ENCODE measurements at places on chromosomes 1 and 21.

DNA sequence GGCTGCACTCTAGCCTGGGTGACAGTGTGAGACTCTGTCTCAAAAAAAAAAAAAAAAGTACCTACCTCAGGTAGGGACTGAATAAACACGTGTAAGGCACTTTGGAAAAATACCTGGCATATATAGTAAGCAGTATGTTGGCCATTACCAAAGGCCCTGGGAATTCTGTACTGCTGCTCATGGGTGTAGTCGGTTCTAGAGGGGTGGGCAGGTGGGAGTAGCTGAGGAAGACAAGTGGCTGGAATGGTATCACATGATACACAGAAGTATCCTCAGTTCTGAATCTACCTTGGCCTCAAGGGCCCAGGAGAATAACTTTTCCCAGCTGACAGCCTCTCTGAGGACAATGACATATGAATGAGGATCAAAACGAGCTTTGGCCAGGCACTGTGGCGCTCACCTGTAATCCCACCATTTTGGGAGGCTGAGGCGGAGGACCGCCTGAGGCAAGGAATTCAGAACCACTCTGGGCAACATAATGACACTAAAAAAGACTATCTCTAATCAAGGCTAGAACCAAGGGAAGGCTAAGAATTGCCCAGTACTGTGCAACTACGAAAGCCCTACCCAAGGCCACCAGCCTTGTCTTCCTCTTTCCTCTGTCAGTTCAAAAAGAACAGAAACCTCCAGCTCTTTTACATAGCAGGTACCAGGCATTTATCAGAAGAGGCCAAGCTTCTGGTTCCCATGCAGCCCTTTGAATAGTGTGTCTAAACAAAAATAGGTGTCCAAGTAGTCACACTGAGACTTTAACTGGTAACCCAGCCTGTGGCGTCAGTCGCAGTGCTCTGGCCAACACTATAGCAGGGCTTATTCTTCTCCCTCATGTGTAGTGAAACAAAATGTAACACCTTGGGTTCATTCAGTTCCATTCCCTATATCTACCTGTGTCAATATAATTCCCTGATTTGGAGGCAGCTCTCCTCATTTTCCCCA is 10.2 kb downstream of the MMACHC start:
- DNase-seq, result no peak

DNA sequence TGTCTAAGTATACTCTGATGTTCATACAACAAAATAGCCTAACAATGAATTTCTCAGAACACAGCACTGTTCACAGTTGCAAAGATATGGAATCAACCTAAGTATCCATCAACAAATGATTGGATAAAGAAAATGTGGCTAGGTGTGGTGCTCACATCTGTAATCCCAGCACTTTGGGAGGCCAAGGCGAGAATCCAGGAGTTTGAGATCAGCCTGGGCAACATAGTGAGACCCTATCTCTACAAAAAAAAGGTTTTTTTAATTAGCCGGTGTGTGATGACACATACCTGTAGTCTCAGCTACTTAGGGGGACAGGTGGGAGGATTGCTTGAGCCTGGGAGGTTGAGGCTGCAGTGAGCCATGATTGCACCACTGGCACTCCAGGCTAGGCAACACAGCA is 10.7 kb downstream of the IFNAR2 start:
- no peak for DNase-seq

DNA sequence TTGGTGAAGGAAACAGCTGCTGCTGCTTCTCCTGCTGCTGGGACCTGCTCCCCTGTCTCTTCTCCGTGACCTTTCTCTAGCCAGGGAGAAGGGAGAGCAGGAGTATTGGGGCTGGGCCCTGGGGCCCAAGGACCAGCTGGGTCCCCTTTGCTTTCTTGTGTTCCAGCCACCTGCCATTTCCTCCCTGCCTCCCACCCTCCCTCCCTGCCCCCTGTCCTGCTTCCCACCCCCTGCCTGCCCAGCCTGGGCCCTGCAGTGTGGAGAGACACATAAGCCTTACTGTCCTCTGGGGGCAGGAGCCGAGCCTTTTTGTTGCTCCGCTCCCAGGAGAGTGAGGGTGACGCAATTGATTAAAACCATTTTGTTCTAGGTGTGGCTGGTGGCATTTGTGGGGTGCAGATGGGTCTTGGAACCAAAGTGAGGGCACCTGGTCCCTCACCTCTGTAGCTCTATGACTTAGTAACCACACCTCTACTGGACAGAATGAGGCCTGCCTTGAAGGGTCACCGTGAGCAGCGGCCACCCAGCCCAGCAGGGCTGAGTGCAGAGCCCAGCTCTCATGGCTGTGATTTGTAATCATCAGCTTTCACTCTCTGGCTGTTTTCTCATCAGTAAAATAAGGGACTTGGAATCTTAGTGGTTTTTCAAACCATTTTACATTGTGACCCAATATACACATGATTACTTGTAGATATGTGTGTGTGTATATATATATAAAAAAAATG is 13.9 kb upstream of the TMEM222 start:
- DNase-seq, result peak; percentile 46

- DNase-seq, result no peak
These were observed 124.5 kb downstream of the IGSF21 start for GRCh38 chr1:18232052-18232451.

GRCh38 chr21:14675774-14676530 is 129.8 kb upstream of the SAMSN1 start:
- no peak for DNase-seq

- no peak for DNase-seq
These were observed 3.6 kb downstream of the SLC16A4 start for GRCh38 chr1:110387048-110387754.

DNA sequence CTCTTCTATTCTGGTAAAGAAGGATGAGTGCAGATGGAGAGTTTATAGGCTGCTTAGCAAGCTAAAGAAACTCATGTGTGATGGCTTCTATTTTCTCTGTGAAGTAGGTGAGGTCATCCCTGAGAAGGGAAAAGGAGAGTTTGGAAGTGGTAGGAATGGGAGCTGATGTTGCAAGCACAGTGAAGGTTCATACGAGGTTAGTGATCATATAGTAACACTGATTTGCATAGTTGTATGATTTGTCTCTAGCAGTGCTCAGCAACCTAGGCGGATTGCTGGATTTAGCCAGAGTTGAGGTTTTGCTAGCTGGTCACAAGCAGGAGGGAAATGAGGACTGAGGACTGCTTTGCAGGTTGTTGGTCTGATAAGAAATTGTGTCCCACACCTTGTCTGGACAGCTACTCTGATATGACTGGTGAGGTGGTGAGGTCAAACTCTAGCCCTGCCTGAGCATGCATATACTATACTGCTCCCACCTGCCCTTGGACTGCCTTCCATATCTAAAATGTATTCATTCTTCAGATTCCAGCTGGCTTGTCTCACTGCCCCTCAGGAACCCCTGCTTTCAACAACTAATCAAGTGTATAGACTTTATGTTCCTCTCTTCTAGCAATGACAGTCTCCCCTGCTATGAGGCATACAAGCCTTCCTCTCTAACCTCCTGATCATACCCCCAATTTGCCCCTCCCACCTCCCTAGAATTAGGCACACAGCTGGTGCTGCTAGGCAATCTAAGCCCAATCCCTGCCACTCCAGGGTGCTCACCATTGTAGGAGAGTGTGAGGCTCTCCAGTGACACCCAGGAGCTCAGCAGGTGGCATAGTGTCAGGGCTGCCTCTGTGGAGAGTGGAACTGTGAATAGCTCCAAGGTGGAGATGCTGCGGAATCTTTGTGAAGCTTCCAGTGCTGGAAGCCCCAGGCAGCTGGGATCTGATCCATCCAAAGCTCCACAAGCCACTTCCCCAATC is 18.5 kb downstream of the LRRC41 start:
- no peak for DNase-seq

- no peak for DNase-seq
These were observed 84.7 kb downstream of the PDE9A start for GRCh38 chr21:42737951-42738590.

DNA sequence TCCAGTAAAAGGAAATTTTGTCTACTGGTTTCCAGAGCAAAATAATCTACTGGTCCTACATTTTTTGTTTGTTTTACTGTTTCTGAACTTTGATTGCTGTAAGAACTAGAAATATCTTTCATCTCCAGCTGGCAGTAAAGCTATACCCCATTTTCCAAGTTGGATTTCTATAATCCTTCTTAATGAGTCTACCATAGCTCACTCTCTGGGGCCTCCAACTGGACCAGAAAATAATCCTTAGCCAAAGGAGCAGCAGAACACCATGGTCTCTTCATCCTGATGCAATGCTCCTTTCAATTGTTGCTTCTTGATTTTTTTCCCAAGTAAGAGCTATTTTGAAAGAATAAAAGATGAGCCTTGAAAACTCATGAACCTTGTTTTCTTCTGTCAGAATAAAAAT is 110.0 kb upstream of the COL11A1 start:
- no peak for DNase-seq

- no peak for DNase-seq
These were observed 65.6 kb downstream of the ST3GAL3 start for GRCh38 chr1:43772978-43773377.

DNA sequence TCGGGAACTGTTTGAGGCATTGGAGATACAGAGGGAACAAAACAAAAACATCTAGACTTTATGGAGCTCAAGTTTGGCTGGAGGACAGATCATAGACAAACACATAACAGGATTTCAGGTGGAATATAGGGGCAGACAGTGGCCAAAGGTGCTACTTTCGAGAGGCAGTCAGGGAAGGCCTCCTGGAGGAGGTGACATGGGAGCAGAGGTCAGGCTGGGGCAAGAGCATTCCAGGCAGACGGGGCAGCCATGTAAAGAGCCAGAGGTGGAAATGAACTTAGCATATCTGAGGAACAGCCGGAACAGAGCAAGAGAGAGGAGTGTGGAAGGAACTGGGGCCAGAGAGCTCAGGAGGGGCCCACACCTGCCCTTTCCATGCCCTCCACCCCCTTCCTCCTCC is 122.3 kb downstream of the DMRTB1 start:
- DNase-seq, result peak; percentile 3

DNA sequence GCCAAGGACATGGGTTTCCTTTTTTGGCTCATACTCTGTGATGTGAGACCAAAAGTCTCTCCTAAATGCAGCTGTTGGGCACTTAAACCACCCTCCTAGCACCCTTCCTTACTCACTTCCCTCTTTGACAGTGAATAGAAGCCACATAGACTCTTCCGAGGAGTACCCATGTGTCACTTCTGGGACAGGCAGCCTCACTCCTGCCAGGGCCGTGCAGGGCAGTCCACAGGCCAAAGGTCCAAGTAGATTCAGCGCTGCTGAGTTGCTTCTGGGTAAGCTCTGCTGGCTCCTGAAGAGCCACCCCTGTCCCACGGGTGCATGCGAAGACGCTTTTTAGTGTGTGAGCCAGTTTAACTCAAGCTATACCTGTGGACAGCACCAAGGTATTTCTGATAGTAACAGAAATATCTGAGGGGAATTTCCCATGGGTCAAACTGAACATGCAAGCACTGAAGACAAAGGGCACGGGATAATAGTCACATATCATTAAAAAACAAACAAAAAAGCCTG is 36.8 kb upstream of the BMP8B start:
- DNase-seq, result no peak

- DNase-seq, result no peak
These were observed 2.0 kb downstream of the XKR8 start for GRCh38 chr1:27961646-27962221.

GRCh38 chr1:209884665-209885117 is 53.3 kb upstream of the SYT14 start:
- DNase-seq, result no peak

DNA sequence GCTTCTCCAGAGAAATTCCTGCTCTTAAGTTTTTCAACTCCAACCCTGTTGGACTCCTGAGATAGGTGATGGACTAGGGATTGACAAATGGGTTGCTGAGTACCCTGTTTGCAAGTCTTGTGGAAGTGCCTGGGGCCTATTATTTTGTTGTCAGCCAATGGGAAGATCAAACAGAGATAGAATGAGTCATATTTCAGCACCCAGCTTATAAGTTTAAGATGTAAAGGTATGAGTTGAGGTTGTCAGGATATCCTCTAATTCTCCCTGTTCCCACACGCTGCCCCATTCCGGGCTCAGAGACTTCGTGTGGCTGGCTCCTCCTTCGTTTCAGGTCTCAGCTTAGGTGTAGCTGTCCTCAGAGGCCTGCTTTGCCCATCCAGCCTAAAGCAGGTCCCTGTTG is 91.8 kb downstream of the CENPF start:
- no peak for DNase-seq

DNA sequence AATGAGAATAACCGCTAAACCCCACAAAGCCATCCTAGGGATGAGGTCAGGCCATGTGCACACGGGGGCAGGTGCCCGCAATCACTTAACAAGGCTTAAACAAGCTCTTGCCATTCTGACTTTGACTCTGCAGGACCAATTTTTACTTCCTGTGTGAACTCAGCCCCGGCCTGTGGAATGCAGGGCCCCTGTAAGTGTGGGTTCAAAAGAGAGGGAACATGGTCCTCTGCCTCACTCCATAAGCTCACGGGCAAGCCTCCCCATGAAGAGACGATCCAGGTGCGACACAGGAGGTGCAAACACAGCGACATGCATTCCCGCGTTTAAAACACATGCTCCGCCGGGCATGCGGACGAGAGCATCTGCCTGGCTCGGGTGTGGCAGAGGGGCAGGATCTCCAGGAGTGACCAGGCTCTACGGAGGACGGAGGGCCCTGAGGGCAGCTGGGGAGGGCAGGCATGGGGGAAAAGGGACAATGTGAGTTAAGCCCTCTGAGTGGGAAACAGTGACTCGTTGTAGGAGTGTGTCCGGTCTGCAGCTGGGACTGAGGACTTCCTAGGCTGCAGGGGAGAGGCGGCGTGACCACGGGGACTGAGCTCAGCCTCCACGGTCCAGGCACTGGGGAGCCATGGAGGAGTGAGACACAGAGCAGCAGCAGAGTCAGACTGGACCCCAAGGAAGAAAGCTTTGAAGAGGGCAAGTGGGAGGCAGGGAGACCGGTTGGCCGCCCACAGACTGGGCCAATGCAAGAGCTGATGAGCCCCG is 40.6 kb upstream of the AJAP1 start:
- no peak for DNase-seq

DNA sequence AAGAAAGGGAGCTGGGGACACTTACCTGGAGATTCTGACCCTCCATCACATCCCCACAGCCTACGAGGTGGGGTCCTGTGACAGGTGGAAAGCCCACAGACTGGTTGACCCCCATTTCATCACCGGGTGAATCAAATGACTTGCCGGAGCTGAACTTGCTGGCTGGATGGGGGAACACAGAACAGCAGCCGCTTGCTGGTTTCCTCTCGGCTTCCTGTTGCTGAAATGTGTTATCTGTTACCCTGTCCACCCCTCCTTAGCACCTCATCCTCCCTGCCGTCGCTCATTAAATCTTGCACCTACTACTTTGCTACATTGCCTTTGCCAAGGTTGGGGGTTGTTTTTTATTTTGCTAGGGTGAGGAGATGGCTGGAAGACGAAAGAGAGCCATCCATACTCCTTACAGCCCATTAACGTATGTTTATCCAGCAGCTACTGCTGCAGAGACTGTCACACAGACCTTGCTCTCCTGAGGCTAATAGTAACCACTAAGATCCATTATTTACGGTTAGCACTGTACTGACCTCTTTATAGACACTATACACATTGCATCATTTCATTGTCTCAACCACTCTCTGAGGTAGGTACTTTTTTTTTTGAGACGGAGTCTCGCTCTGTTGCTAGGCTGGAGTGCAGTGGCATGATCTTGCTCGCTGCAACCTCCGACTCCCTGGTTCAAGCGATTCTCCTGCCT is 7.0 kb downstream of the PAFAH2 start:
- no peak for DNase-seq

GRCh38 chr1:98792123-98792522 is 130.6 kb downstream of the SNX7 start:
- no peak for DNase-seq

- no peak for DNase-seq
These were observed 440 bp downstream of the TNFRSF25 start for GRCh38 chr1:6465461-6466005.

GRCh38 chr21:16082038-16082816 is 352.4 kb downstream of the USP25 start:
- no peak for DNase-seq
